ENCODE measurements at places on chromosomes 1 and 21.

GRCh38 chr1:214012418-214012817, 24.6 kb downstream of the PROX1 start:
- no peak for DNase-seq

GRCh38 chr1:116919802-116920201, 10.1 kb downstream of the PTGFRN start:
- DNase-seq: no peak

DNA sequence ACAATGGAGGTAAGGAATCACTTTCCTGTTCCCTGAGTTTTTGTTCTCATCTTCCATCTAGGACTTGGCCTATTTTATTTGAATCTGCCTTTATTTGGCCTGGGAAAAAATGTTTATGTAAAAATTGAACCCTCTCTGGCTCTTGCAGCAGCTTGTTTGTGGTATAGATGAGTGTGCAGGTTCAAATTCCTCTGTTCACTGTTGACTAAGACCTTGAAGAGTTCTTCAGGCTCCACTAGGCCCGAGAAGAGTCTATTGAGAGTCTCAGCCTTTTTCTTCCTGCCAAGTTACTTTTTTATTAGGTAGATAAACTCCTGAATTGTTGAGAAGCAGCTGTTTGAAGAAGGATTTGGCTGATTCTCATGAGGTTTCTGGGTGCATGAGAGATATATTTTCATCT, 248.8 kb upstream of the ADGRL2 start:
- DNase-seq: peak; percentile 48

- DNase-seq: no peak
Observed at GRCh38 chr1:53107090-53107489, 35.3 kb downstream of the SLC1A7 start.

GRCh38 chr1:239976130-239976968, 115.3 kb upstream of the FMN2 start:
- DNase-seq: peak; percentile 61

- DNase-seq: peak; percentile 99
Observed at GRCh38 chr1:115469703-115470476, 131.8 kb upstream of the NGF start.

GRCh38 chr1:11184973-11185372, 4.2 kb upstream of the ANGPTL7 start:
- no peak for DNase-seq

DNA sequence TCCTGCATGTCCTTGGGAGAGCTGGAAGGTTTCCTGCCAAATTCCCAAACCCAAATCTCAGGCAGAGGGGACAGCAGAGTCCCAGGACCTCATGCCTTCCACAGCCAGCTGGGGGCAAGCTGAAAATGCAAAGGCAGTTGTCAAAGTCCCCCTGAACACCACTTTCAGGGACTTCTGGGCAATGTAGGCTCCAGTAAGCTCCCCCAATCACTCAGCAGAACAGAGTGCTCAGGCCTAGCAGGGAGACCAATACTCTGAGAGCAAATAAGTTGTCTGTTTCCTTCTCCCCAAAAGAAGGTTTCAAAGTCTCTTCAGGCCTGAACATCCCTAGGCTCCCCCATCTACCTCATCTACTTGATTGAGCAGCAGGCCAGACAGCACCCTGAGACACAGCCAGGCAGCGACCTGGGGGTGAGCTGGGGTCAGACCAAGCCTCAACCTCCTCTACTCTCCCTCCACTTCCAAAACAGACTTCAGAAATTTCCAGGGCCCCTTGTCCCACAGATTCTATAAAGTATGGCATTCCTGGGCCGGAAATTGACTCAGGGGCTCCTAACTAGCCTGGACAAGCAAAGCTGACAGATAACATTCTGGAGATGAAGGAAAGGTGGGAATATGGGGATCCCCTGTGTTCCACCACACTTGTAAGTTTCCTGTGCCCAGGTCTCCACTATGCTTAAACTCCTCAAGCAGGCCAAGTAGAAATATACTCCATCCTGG, 1.9 kb downstream of the SLC9A1 start:
- DNase-seq: no peak

GRCh38 chr1:205301205-205301821, 20.2 kb downstream of the NUAK2 start:
- peak; percentile 97 for DNase-seq

GRCh38 chr1:72271555-72272085, 10.7 kb downstream of the NEGR1 start:
- no peak for DNase-seq

GRCh38 chr1:193926956-193927355, 740.5 kb upstream of the B3GALT2 start:
- no peak for DNase-seq

DNA sequence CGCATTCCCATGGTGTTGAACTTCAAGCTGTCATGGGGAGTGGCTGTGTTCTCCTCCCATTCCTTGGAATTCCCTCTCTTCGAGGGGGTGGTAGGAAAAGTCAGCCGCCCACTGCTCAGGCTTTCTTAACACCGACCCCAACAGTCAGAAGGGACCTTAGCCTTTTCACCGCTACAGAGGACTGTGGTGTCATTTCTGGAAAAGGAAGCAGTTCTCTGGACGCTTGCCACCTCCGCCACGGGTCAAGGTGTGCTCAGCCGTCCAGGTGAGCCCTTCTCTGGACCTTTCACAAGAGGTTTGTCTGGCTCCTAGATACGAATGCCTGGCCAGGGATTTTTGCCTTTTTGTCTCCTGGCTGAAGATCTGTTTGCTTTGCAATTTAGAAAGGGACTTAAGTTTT, 31.8 kb downstream of the CLIC6 start:
- DNase-seq: peak; percentile 17

DNA sequence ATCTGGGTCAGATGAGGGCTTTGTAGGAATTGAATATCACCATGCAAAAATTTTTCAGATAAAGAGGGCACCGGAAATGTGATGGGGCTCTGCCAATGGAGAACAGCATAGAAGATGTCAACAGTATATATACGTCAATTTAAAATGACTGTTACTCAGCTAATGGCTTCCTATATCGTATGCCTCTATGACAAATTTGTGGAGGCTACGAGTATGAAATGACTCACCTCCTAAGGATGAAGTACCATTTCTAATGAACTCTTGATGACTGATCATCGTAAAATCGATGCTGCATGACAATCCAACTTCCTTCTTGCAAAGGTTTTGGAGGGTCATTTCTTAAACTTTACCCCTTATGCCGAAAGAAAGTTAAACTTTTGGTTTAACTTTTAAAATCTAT, 450.3 kb upstream of the ZP4 start:
- DNase-seq: peak; percentile 78

DNA sequence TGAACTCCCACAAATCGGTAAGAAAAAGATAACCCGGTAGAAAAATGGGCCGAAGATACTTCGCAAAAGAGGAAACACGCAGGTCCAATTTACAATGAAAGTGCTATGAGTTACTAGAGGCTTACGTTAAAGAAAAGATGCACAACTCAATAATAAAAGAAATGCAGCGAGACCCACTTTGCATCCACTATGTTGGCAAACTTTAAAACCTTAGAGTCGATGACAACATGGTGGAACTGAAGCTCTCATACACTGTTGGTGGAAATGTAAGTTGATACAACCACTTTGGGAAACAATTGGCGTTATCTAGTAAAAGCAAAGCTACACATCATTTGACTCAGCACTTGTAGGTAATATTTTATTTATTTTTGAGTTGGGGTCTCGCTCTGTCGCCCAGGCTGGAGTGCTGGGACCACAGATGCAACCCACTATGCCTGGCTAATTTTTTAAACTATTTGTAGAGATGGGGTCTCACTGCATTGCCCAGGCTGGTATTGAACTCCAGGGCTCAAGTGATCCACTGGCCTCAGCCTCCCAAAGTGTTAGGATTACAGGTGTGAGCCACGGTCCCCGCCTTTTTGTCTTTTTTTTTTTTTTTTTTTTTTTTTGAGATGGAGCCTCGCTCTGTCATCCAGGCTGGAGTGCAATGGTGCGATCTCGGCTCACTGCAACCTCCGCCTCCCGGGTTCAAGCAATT, 696 bp upstream of the GPATCH3 start:
- DNase-seq: no peak

GRCh38 chr1:168867941-168868634, 139.1 kb upstream of the DPT start:
- DNase-seq: no peak

- DNase-seq: no peak
Observed at GRCh38 chr1:223030871-223031400, 112.1 kb downstream of the TLR5 start.

DNA sequence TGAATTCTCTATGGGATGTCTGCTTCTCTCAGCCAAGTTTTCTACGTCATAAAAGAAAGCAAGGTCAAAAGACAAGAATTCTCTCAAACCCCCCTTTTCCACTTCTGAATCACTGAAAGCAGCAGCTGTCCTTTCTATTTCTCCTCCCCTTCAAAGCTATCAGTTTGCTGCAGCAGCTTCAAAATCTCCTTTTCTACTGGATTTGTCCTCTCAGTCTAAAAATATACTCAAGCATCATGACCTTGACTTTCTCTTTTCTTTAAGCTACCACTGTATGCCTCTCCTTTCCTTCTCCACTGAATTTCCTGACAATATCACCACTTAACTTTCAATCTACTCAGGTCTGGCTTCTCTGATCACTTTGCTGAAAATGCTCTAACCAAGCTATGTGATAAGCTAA, 1.9 kb downstream of the WDR64 start:
- no peak for DNase-seq

DNA sequence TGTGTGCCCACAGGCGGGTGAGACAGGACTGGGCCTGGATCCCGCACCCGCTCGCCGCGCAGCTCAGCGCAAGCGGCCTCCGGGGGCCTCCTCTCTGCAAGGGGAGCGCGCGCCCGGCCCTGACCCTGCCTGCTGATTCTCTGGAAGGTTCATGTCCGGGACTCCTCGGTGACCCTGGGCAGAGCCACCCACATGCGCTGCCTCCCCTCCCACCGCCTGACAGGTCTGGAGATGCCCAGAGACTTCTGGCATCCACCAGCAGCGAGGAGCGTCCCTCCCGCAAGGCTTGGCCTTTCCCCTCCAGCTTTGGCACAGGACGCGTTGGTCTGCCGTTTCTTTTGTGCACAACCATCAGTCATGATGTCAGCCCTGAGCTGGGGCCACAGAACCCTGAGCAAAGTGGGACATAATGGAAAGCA, 42.0 kb upstream of the COL6A2 start:
- no peak for DNase-seq

- DNase-seq: no peak
Observed at GRCh38 chr1:186424539-186424938, 36.4 kb downstream of the PDC start.

DNA sequence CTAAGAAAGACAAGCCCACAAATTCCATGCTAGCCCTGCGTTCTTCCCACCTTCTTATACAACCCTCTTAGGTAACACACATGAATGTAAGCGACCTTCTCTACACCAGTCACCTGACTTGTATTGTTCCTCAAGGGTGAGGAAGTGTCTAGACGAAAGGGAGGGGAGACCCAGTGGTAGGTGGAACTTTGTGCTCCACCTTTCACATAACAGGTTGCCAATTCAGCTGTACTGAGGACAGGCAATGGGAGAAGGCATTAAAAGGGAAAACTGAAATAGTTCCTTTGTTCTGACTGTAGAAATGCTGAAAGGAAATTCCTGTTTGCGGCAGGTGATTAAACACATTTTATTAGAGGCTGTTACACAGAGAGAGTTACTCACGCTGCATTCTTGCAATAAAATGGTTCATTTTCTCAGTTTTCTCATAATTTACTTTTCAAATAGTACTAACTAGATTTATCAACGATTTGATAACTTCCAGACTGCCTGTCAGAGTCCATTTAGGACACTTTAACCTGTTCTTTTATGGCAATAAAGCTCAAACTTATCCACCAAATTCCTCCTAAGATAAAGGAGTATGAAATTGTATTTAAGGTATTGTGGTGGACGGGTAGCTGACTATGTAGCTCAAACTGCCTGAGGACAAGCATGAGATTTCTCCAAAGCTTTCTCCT, 17.8 kb upstream of the CHRM3 start:
- DNase-seq: peak; percentile 9

GRCh38 chr1:110538075-110538474, 19.1 kb upstream of the KCNA10 start:
- no peak for DNase-seq

GRCh38 chr1:30684881-30685795, 38.2 kb downstream of the MATN1 start:
- peak; percentile 63 for DNase-seq

Data from kidney tubule cell (primary cell).